ENCODE measurements at places on chromosomes 1 and 21.

GRCh38 chr1:5752746-5753548, 239.3 kb downstream of the NPHP4 start:
- no peak for DNase-seq

GRCh38 chr1:166489356-166489669, 322.5 kb upstream of the FAM78B start:
- no peak for DNase-seq

- peak; percentile 78 for DNase-seq
Observed at GRCh38 chr21:16588433-16588860, 858.7 kb downstream of the USP25 start.

GRCh38 chr1:167629681-167630567, at the start of gene RCSD1:
TSS of gene RCSD1 (plus strand) at chr1:167630232. CDS start at chr1:167630424, 192 bp downstream.
- DNase-seq, result peak; percentile 64

GRCh38 chr1:30809514-30810263, 52.1 kb upstream of the LAPTM5 start:
- no peak for DNase-seq

- no peak for DNase-seq
Observed at GRCh38 chr21:33767236-33767635, 124.9 kb downstream of the ITSN1 start.

DNA sequence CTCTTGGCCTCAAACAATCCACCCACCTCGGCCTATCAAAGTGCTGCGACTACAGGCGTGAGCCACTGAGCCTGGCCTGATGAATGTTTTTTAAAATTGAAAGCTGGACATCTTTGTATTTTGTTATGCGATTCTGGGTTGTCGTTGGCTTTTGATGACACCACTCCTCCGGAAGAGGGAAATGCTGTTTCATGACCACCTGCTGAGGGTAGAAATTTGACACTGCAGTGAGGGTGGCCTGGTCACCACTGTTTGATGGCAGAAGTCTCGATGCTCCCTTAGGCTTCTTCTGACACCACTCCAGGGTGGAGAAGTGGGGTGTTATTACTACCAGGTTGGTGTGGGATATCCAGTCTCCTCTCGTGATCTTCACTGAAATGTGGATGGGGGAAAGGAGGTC, 357.2 kb downstream of the RGS7 start:
- DNase-seq, result no peak

- DNase-seq, result no peak
Observed at GRCh38 chr1:44227211-44227610, 13.9 kb downstream of the DMAP1 start.

DNA sequence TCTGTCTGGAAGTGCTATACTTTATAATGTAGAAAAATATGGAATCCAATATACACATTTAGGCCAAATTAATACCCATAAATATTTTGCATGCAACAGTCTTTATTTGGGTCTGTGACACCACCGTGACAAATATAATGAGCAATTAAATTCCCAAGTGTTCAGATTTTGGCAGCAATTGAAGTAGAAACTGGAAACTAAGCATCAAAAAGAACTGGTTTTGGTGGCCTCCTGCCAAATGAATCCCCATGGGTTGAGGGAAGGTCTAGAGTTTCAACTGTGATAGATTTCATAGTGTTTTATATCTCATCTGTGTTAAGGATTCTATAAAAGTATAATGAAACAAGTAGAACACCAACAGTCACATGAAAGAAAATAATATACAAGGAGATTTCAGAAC, 88.4 kb downstream of the DPYD start:
- DNase-seq, result peak; percentile 33

GRCh38 chr1:115746021-115746690, 22.4 kb downstream of the CASQ2 start:
- no peak for DNase-seq

DNA sequence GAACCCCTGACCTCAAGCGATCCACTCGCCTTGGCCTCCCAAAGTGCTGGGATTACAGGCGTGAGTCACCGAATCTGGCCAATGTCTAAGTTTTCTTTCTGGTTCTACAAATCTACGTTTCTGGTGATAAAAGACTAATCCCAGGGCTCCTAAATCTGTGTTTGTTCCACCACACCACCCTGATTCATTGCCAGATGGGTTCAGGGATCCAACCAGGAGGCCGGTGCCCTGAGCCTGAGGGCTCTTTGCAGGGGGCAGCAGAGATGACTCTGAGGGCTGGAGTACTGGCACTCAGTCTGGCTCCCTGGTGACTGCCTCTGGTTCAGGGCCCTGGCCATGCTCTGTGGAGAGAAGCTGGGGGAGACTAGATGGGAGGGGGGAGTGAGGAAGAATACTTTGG, 10.5 kb upstream of the OPRD1 start:
- no peak for DNase-seq

DNA sequence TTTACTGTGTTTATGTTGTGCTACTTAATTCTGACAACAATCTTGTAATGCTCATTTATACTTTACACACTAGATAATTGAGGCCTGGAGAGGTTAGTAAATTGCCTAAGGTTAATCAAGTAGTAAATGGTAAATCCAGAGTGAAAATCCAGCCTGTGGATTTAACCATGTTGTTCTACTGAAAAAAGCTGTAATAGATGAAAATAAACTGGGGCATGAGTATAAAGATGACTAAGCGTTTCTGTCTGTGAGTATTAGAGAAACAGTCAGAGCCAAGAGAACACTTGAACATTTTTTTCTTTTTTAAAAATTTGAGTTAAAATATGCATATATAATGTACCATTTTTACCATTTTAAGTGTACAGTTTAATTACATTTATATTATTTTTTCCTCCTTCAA, 47.9 kb upstream of the LEPR start:
- no peak for DNase-seq

- no peak for DNase-seq
Observed at GRCh38 chr1:168312718-168313604, 32.3 kb downstream of the TBX19 start.

DNA sequence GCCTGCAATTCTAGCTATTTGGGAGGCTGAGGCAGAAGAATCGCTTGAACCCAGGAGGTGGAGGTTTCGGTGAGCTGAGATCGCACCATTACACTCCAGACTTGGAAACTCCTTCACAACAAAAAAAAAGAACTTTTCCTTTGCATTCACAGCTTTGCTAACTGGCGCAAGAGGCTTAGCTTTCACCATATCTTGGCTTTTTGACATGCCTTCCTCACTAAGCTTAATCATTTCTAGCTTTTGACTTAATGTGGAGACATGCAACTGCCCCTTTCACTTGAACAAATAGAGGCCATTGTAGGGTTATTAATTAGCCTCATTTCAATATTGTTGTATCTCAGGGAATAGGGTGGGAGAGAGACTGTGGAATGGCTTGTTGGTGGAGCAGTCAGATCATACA, 8.7 kb downstream of the KPNA6 start:
- no peak for DNase-seq

- DNase-seq, result no peak
Observed at GRCh38 chr1:18608534-18608933, 22.1 kb upstream of the PAX7 start.

GRCh38 chr1:234262754-234263105, 110.5 kb upstream of the COA6 start:
- DNase-seq, result no peak

DNA sequence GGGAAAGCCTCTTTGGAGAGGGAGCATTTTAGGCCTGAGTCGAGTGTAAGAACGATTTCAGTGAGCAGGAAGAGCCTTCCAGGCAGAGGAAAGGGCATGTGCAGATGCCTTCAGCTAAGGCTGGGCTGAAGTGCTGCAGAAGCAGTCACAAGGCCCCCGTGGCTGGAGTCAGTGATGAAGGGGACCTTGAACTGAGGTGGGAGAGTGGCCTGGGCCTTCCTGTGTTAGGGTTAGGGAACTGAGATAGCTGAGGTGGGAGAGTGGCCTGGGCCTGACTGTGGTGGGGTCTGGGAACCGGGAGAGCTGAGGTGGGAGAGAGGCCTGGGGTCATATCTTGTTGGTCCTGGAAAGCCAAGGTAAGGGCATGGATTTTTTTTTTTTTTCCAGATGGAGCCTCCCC, 50.9 kb upstream of the ETV3 start:
- DNase-seq, result no peak

GRCh38 chr1:218297867-218298266, 12.8 kb downstream of the RRP15 start:
- DNase-seq, result no peak

GRCh38 chr1:41742219-41742618, 176.5 kb downstream of the HIVEP3 start:
- no peak for DNase-seq

DNA sequence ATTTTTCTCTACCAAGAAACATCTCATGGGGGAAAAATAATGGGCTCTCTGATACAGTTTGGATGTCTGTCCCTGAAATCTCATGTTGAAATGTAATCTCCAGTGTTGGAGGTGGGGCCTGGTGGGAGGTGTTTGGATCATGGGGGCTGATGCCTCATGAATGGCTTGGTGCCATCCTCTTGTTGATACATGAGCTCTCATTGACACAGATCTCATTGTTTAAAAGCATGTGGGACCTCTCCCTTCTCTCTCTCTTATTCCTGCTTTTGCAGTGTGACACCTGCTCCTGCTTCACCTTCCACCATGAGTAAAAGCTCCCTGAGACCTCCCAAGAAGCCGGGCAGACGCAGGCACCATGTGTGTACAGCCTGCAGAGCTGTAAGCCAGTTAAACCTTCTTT, 332.5 kb upstream of the NRIP1 start:
- DNase-seq, result no peak

DNA sequence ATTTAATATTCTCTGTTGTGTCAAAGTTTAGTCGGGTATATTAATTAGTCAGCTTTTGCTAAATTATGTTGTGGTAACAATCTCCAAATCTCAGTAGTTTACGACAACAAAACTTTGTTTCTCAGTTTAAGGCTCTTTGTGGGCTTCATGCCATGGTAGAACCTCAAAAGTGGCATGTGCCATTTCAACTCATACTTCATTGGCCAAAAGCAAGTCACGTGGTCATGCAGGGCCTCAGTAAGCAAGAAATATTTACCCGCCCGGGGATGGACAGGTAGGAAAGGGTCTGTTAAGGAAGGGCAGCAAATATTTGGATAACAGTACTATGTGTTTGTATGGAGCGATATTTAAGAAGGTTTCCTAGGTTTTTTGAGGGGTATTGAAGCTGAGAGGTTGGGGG, 38.6 kb downstream of the ITSN1 start:
- no peak for DNase-seq

- DNase-seq, result no peak
Observed at GRCh38 chr21:36613059-36613458, 85.9 kb upstream of the SIM2 start.

GRCh38 chr1:208047975-208048374, 137.1 kb upstream of the CD34 start:
- DNase-seq, result peak; percentile 58

DNA sequence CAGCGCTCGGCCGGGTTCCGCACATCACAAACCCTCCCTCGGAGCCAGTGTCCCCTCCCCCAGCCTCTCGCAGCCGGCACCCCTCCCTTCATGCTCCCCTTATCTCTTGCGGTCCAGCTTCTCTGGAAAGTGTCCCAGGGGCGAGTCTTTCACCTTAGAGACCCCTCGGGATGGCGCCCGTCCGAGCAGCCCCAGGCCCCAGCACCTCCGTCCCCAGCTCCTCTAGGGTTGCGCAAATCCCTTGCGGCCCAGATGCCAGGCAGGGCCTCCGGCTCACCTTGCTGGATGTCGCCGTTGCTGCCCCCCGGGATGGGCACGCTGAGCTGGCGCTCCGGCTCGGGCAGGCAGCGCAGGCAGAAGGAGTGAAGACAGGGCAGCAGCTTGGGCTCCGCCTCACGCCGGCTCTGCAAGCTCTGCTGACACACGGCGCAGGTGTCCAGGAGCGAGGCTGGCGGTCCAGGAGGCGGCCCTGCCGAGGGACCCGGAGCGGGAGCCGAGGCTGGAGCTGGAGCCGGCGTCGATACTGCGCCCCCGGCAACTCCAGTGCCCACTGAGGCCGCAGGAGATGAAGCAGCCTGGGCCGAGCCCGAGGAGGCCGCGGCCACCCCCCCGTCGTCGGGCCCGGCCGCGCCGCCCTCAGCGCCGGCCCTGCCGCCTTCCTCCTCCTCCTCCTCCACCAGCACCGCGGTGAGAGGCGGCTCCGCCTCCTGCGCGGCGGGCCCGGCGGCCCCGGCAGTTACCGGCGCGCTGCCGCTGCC, 550 bp downstream of the TRIM33 start:
- peak; percentile 52 for DNase-seq

- no peak for DNase-seq
Observed at GRCh38 chr21:42586406-42586805, 67.0 kb upstream of the PDE9A start.

DNA sequence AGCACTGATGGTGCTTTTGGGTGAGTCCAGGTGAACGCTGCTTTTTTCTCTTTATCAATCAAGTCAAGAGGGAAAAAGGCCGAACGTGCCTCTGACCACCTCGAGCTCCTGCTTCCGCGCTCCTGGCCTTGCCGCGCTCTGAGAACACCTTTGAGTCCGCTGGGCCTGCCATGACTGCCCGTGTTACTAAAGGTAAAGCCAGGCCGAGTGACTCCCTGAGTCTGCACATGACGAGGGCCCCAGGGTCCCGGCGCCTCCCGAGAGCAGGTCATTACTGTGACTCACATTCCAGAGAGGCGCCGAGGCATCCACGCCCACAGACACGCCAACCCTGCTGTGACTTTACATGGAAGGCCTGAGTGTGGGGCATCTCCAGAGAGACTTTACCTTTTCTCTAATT, 11.1 kb downstream of the POFUT2 start:
- DNase-seq, result no peak

DNA sequence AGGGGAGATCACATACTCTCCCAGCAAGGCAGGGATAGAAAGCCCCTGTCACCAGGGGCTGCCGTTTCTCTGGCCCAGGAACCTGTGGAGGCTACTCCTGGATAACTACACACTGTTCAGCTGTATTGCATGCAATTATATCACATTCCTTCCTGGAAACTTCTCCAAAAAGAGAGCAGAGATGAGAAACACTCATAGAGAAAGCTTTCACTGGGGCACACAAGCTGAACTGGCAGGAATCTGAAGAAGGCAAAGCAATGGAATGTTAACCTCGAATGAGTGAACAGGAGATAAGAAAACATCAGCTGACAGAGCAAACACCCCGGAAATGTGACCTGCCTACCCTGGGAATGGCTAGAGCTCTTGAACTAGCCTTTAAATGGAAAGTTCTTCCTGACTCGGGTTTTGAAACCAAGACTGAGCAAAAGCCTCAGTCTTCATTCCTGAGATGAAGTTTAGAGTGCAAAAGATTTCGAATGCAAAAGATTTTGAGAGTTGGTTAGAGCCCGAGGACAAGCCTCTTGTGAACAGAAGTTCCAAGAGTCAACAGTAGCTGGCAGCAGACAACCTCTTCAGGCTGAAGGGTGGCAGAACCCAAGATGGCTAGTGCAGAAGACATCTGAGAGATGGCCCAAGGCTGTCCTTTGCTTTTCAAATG, 32.3 kb downstream of the CCN1 start:
- no peak for DNase-seq
